Frontal cortex (tissue), 4 donors: ENCODE measurements at places on chromosomes 12 and 14. TPM values are rescaled to one million over a fixed set of nuclear protein-coding genes. Genes with fewer than 3 reads are reported as not detected.

DNA sequence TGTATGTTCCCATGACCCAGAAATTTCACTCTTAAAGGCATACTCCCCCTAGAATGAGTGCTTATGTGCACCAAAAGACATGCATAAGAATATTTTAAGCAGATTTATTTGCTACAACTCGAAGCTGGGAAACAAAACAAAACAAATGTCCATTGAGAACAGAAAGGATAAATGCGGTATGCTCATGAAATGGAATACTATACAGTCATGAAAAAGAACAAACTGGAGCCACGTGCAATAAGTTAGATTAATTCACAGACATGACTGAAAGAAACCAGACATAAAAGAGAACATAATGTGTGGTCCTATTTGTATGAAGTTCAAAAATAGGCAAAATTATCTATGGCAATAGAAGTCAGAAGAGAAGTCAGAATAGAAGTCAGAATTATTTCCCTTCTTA, 69.9 kb downstream of the TBX3 start:
- no peak for DNase-seq

DNA sequence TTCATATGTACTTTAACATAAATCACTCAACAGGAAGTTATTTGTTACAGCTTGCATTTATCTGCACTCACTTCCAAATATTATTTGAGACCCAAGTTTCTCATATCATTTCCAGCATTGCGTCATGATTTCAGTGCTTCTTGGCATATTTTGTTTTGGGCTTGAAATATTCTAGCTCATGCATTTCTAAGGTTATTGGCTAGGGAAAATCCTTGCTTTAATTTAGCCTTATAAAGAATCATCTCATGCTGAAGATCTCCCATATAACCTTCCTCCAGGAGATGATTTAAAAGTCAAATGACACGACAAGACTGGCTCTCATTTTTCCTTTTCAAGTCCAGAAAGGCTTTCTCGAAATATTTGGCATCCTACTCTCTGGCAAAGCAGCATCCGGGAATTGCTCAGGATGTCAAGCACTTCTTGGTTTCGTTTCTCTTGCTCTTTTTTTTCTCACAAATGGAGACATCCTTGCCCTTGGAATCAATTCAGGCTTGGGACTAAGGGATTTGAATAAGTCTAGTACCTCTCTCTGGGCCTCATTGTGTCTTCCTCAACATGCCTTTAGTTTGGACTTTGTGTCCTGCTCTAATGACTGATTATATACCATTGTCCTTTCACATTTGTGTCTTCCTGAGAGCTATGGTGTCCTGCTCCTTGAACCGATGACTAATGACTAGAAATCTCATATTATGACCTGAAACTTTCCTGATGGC, 295.0 kb downstream of the RMST start:
- DNase-seq = no peak

- DNase-seq = no peak
These were observed 37.8 kb upstream of the NFYB start for GRCh38 chr12:104175726-104176247.

DNA sequence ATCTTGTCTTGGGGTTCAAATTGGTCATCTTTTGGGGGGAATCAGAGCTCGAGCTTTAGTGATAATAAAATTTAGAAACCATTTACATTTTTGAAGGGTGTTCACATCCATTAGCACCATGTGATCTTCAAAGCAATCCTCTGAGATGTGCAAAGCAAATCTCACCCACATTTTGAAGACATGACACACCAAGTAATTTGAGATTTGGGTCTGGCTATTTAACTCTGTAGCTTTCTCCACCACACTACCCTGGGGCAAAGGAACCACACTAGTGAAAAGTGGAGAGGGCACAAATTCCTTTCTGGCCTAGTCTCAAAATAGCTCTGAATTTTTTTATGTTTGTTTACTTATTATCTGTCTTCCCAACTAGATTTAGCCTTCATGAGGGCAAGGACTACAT, 46.6 kb upstream of the TMEM233 start:
- DNase-seq = no peak

The FOXM1 gene
- 0.82 TPM for total RNA-seq

The RARG gene
- 1.6 TPM for total RNA-seq
